ENCODE measurements at places on chromosomes 11 and 22.

- DNase-seq, result no peak
These were observed 439.7 kb downstream of the BUD13 start for GRCh38 chr11:116333001-116333535.

DNA sequence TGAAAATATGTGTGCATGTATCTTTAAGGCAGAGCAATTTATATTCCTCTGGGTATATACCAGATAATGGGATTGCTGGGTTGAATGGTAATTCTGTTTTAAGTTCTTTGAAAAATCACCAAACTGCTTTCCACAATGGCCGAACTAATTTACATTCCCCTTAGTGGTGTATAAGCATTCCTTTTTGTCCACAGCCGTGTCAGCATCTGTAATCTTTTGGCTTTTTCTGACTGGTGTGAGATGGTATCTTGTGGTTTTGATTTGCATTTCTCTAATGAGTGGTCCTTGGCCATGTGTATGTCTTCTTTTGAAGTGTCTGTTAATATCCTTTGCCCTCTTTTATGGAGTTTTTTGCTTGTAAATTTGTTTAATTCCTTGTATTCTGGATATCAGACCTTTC, 24.3 kb downstream of the CCDC15 start:
- no peak for DNase-seq

DNA sequence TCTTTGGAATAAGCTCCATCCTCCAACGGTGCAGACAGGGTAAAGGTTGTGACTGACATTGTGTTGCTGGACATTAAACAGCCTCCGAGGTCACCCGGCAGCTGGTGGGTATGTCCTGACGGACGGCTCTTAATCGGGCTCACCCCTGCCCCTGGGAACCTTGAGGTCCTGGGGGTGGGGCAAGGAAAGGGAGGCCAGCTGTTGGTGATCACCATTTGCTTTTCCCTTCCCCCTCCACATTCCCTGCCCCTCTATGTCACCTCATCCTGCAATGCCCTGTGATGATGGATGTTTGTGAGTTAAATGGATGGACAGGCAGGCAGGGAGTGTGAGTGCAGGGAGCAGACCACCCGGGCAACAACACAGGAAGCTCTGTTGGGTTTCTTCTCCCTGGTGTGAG, 26.3 kb downstream of the APLNR start:
- DNase-seq, result no peak

GRCh38 chr11:94768602-94769541, 716 bp downstream of the AMOTL1 start:
- DNase-seq, result no peak

DNA sequence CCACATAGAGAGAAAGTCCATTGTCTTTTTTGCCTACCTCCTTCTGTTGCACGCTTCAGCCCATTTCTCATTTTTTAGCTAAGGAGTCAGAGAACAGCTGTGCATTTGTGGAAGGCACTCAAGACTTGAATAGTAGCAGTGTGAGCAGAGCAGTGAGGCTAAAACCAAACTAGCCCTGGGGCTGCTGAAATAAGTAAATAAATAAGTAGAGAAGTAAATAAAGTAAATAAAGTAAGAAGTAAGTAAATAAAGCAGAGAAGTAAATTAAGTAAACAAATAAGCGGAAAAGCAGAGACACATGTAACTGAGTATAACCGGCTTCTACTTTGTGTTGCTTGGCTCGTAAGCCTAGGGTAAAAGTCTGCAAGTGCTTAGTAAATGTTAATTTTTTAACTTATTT, 2.4 kb upstream of the OR52L1 start:
- DNase-seq, result no peak

GRCh38 chr11:116828632-116829524, 829 bp upstream of the APOC3 start:
- no peak for DNase-seq

- DNase-seq, result no peak
These were observed 75.0 kb downstream of the CTTN start for GRCh38 chr11:70473186-70473872.

- DNase-seq, result no peak
These were observed 2.2 kb downstream of the IFITM5 start for GRCh38 chr11:297051-297585.

DNA sequence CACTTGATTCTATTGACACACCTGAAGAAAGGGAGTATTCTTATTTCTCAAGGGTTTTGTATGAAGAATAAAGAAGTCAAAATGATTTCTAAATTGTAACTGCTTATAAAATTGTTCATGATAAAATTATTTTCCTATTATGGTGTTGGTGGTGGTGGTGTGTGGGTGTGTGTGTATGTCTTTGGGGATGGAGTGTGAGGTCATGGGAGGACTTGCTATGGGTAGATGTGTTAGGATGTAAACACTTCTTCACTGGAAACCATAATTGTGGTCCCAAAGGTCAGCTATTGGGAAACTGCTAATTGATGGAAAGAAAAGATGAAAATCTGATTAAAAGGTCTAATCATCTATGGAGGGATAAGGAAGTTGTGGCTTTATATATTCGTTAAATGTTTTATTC, 5.1 kb downstream of the TRIM22 start:
- no peak for DNase-seq

GRCh38 chr11:57459164-57460021, 935 bp upstream of the RTN4RL2 start:
- DNase-seq, result no peak

- no peak for DNase-seq
These were observed 20.2 kb downstream of the SBF1 start for GRCh38 chr22:50454556-50455075.

DNA sequence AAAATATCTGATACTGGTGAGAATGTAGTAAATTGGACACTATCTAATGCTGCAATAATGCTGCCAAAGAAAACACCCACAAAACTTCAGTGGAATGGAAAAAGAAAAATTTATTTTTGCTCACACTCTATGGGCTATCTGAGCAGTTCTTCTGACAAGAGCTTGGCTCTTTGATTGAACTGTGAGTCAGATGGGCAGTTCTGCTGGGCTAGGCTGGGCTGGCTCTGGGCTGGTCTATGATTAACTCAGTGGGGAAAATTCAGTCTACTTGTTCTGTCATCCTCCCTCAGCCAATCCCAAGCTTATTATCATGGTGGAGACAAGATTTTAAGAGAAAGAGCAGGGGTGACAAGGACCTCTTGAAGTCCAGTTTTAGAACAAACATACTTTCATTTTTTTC, 1404.8 kb downstream of the LRRC4C start:
- no peak for DNase-seq

DNA sequence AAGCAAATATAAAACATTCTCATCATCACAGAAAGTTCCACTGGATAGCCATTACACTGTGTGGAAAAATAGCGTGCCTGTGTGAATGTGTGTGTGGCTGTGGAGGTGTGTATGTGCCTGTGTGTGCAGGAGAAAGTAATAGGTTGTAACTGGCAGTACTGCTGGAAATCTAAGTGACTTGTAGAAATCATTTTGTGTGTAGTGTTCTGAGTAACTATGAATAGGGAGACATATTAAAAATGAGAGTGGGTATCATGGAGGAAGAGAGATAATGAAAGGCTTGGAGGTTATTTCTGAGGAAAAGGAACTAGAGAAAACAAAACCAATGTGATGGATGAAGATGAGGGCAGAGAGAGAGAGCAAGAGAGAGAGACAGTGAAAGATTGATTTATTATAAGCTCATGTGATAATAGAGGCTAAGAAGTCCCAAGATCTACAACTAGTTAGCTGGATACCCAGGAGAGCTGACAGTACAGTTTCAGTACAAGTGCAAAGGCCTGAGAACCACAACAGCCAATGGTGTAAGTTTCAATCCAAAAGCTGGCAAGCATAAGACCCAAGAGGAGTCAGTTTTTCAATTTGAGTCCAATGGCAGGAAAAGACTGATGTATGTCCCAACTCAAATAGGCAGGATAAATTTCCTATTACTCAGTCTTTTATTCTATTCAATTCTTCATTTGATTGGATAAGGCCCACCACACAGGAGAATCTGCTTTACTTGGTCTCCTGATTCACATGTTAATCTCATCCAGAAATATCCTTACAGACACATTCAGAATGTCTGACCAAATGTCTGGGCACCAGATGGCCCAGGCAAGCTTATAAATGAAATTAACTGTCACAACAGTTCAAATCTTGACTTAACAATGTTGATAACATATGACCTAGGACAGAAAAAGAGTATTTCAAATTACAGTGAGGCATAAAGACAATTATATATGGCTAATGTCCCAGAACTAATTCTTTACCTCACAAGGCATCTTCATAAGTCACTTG, 14.9 kb downstream of the KBTBD3 start:
- no peak for DNase-seq

DNA sequence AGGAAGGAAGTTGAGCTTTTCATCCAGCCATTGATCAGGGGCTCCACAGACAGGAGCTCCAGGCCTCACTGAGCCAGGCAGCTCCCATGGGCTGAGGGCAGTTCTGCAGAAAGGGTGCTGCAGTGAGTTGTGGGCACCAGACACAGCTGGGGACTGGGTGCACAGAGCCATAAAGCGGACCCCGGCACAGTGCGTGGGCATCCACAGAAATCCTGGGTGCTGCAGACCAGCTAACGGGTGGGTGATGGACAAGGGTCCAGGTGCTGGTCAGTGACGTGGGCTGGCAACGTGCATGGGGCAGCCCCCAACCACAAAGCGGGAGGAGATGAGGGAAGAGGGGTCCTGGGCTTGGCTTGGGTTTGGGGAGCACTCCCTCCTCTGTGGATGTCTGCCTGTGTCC, 19.4 kb upstream of the GAL start:
- DNase-seq, result no peak

DNA sequence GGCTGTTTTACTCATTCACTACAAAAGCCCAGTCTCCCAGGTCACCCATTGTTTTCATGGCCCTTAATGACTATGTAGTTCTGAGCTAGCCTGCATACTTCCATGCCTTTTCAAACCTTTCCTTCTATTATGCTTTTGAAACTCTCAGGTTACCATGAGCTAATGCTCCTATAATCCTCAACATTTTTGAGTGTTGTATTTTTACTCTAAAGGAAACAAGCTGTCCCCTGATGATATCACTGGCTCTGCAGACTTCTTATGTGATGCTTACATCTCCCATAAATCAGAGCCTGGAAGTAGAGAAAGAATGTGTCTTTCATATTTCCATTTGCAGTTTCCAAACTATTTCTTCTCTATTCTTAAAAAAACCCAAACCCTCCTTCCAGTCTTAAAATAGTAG, 159.0 kb upstream of the RAG2 start:
- DNase-seq, result no peak

DNA sequence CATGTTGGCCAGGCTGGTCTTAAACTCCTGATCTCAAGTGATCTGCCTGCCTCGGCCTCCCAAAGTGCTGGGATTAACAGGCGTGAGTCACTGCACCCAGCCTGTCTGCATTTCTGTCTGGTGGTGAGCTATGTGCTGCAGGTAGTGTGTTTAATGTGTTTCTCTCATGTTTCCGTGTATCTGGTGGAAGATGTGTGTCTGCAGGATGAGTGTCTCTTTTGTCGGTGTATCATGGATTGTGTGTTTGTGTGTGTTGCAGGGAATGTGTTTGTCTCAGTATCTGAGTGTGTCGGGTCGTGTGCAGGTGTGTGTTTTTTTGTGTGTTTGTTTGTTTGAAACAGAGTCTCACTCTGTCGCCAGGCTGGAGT, 16.1 kb downstream of the SCARF2 start:
- no peak for DNase-seq
